AG20443 (cell line): ENCODE measurements at places on chromosomes 7 and 10.

DNA sequence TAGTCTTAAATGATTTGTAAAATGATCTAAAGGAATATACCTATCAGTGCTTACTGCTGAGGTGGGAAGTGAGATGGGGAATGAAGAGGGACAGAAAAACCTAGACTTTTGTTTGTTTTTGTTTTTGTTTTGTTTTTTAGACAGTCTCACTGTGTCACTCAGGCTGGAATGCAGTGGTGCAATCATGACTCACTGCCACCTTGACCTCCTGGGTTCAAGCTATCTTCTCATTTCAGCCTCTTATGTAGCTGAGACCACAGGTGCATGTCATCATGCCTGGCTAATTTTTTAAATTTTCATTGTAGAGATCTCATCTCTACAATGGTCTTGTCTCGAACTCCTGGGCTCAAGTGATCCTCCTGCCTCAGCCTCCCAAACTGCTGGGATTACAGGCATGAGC lies 116.4 kb upstream of the SEM1 start:
- no peak for DNase-seq

- no peak for DNase-seq
These were observed 723 bp upstream of the TES start for GRCh38 chr7:116209561-116210070.

GRCh38 chr7:98034081-98035035 lies 44.4 kb upstream of the OCM2 start:
- DNase-seq = peak; percentile 57

DNA sequence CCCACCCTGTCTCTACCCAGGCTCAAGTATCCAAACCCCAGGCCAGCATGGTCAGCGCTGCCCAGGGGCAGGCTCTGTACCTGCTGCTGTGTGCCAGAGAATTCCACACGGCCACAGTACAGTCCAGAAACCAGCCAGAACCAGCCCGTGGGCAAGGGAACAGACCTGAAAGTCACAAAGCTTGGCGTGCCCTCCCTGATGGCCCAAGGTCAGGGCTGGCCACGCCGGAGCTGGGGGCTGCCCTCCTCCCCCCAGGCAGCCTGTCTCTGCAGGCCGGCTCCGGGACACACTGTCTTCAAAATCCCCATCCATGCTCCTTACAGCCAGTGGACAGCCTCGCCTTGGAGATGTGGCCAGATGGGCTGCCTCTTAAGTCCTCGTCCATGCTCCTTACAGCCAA lies 78.4 kb downstream of the CTBP2 start:
- DNase-seq = no peak

GRCh38 chr10:27819781-27820531 lies 74.3 kb upstream of the MKX start:
- peak; percentile 85 for DNase-seq

DNA sequence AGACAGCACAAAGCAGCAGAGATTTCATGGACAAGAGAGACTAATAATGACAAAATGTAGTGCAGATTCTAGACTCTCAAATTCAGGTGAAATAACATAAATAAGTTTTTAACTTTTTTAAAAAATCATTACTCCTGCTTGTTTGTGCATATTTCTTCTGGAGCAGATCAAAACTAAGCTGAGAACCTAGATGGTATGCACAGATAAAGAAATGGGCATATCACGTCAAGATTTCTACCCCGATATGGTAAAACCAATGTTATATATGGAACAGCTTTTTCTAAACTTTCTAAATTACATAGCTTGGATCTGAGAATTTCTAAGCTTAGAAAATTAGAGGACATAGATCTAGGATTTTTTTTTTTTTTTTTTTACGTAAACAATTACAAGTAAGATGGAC lies 18.2 kb downstream of the TWIST1 start:
- no peak for DNase-seq

GRCh38 chr7:5626498-5626897 lies 155.0 kb downstream of the RNF216 start:
- DNase-seq = no peak

DNA sequence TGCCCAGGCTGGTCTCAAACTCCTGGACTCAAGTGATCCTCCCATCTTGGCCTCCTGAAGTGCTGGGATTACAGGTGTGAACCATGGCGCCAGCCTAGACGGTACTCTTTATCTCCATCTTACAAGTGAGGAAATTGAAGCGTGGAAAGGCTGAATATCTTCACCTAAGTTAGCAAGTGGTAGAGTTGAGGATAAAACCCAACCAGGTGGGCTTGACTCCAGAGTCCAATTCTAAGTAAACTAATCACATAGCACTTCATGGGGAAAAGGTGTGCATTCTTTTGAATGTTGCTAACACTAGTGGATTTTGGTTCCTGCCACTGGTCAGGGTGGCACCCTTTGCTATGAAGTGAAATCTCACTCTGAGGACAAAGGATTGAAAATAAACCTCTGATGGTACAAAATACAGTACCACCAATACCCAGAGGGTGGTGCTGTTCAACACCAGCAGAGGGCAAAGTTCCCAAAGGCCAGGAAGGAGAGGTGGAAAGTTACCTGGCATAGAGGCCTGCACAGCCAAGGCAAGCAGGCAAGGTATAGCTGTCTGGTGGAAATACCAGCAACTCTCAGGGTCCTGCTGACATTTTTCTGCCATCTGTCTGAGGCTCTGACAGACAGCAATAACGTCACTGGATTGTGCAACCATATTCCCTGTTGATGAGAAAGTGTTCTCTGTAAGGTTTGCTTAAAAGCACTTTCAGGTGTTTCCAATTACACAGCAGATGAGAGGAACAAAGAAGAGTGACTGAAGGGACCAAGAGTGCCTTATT lies 17.6 kb downstream of the ZDHHC16 start:
- peak; percentile 67 for DNase-seq

- peak; percentile 24 for DNase-seq
These were observed 19.2 kb upstream of the MET start for GRCh38 chr7:116652793-116653192.

DNA sequence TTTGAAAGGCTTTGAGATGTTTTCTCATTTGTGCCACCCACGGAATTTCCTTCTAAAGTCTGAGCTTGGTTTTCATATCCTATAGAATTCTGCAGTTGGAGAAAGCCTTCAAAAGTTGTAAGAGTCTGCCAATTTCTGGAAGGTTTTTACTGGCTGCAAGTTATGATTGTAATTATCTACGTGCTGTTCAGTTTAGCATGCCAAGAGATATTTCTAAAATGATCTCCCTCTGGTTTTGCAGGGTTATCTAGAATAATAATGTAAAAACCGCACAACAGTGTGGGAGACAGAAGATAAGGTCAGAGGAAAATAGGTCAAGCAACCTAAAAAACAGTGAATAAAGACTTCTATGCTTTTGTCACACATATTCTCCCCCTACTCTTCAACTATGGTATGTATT lies 69.3 kb downstream of the MTERF1 start:
- DNase-seq = no peak

- DNase-seq = no peak
These were observed 28.0 kb downstream of the SEPTIN7 start for GRCh38 chr7:35828817-35829216.

DNA sequence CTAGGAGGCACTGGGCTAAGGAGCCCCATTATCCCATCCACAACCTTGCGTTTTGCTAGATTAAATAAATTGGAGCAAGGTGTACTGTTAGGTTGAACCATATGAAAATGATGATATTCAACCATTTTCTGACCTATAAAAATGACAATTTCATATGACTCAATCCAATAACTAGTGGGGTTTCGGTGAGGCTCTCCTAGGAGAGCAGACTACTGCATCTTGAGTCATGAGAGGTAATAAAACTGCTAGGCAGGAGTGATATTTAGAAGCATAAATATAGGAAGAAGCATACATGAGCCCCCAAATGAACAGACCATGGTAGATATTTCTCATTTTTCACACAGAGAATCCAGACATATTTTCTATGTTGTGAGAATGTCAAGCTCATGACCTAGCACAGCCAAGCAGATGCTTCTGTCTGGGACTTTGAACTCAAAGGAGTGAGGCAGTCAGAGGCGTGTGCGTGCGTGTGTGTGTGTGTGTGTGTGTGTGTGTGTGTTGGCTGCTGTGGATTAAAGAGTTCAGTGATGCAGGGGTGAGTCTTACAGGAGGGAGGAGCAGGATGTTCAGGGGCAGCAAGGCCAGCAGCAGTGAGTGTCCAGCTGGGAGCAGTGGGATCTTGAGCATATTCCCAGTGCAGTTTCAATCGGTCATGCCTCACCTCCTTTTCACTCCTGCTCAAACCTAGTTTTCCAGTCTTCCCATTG lies 17.8 kb upstream of the WDR11 start:
- DNase-seq = no peak

- no peak for DNase-seq
These were observed 138.0 kb downstream of the DYNC1I1 start for GRCh38 chr7:95910341-95910740.

DNA sequence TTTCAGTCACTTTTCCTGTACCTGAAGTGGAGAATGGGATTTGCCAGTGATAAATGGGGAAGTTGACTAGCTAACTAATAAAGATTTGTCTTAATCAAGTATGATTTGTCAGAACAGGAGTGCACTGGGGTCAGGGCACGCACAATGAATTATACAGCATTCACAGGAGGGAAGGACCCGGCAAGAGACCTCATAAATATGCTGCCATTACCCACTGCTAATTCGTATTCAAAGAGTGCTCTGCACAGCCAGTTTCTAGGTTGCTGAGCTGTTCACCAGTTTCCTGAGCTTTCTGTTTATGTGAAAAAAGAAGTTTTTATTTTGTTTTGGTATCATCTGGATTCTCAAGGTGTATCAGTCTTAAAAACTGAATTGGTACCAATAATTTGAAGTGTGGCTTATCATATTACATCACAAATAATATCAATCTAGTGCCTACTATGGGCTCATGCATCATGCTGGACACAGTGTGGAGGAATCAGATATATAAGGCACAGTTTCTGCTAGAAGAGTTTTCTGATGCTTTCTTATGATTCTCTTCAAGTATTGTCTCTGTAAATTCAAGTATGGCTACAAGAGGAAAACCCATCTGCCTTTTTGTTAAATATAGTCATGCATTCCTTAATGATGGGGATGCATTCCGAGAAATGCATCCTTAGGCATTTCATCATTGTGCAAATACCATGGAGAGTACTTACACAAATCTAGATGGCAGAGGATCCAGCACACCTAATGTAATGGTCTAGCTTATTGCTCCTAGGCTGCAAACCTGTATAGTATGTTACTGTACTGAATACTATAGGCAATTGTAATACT lies 202.2 kb downstream of the VTI1A start:
- no peak for DNase-seq

DNA sequence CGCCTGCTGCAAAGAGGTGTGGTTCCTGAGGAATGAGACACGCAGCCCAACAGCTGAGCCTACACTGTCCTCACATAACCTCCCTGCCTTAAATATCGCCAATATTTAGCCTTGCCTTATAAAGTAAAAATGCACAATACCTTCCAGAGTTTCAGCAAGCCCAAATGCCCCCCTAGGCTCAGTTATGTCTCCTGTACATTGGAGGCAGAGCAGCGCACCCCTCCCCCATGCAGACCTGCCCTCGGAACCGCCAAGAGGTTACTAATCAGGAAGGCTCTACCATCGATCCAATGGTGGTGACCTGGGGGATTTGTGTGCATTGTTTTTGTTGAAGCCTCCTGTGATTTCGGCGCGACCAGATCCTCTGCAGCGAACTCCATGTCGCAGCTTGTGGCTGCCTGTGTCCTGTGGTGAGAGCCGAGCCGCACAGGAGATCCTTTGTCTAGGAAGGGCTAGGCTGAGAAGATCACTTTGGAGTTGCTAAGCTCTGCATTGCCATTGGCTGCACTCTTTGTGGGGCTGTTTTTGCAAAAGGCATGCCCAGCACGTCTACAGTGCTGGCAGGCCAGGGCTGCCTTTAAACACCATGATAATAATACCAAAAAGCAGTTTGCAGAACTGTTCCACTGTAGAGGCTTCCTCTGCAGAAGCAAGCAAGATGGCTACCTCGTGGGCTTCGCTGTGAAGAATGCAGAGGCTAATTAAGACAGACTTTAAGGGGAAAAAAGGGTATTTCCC lies 40.1 kb downstream of the TET1 start:
- DNase-seq = peak; percentile 84

- DNase-seq = no peak
These were observed 114.5 kb downstream of the NKX6-2 start for GRCh38 chr10:132671228-132672154.

- DNase-seq = peak; percentile 66
These were observed 73.6 kb downstream of the SNX10 start for GRCh38 chr7:26365077-26365900.

DNA sequence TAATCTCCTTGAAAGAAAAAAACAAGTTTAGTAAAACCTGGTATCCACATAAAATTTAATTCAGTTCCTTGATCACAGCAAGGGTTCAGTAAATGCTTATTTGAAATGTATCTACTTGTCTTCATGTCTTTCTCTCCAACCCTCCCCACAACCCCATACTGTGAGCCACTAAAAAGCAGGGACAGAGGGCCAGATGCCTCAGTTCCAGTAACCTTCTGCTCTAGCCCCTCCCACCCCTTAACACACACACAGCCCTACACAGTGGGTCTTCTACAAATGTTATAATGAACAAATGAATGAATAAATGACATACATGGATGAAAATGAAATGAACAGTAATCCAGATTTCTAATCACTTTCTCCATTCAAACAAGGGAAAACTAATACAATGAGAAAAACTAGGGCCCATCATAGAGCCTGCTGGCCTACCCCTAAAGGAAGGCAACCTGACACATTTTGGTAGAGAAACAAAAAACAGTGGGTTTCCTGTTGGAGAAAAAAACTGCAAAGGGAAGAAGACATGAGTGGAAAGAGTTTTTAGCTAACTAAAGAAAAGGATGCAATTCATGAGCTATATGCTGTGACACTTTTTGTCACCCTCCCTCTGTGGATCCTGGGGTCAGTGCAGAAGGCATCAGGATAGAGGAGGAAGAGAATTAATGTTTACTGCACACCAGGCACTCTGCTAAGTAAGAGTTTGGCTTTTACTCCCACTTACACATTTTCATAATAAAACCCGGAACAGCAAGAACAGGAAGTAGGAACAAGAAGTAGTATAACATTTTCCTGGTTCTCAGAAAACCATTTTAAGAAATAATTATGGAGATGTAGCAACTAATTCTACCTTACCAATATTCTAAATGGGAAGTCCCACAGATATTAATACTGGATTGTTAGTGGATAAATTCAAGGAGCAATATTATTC lies 38.1 kb downstream of the ELMO1 start:
- no peak for DNase-seq

- DNase-seq = no peak
These were observed 119.8 kb downstream of the SLC25A13 start for GRCh38 chr7:96202102-96202501.

DNA sequence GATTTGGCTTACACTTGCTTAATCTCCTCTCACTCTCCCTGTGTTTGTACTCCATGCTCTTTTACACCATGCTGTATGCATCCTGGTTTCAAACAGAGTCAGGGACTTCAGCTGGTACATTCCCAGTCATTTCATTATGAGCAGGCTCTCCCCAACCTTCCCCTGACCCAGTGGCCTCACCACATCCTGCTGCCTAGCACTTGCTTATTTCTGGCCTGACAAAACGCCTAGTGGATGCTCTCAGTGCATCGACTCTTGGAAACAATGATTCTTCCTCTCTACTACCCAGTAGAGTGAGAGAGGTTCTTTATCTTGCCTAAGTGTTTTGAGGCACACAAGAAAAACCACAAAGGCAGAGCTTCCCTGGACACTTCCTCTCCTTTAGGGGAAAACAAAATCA lies 63.4 kb downstream of the CAV1 start:
- DNase-seq = peak; percentile 64
